Activated CD8-positive, alpha-beta memory T cell treated with anti-CD3 and anti-CD28 coated beads for 24 hours (primary cell): ENCODE measurements at places on chromosomes 13 and 19.
A peak's percentile ranks its signal among the peaks of the same experiment; 100 is the strongest.

GRCh38 chr19:1084024-1084868 is 10.9 kb downstream of the POLR2E start:
- DNase-seq: no peak

DNA sequence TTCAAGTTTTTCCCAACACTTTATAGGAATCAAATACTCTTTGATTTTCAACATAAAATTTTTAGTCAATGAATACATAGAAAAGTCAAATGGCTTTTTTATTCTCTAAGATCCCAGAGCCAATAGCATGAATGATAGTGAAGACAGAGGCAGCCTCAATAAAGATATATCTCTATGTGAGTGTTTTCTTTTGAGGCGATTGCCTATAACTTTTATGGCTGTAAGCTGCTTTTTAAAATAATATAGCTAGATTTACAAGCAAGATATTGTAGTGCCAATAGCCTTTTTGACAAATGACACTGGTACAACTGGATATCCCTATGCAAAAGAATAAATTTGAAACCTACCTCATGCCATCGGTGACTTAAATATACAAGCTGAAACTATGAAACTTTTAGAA is 1705.2 kb upstream of the PCDH20 start:
- DNase-seq: no peak

DNA sequence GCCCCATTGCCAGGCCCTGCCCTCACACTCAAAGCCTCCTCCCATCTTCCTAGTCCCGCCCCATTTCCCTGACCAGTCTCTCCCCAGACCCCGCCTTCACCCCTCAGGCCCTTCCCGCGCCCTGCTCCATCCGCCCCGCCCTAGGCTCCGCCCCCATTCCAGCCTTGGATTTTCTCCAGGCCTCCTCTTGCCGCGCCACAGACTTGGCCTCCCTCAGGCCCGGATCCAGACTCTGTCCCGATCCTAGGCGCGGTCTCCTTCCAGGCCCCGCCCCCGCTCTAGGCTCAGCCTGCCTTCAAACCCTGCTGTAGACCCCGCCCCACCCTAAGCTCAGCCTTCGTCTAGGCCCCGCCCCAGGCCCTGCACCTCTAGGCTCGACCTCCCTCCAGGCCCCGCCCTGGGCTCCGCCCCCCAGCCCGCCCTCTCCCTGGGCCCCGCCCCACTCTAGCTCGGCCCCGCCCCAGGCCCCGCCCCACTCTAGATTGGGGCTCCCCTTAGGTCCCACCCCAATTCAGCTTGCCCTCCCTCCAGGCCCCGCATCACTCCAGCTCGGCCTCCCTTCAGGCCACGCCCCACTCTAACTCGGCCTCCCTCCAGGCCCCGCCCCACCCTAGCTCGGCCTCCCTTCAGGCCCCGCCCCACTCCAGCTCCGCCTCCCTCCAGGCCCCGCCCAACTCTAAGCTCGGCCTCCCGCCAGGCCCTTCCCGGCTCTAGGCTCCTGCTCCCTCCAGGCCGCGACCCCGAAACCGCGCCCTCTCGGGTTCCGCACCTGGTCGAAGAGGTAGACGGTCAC is 18.5 kb downstream of the LMTK3 start:
- peak; percentile 92 for DNase-seq

- no peak for DNase-seq
Observed at GRCh38 chr13:32657309-32657708, 71.1 kb downstream of the PDS5B start.

- DNase-seq: no peak
Observed at GRCh38 chr13:33869005-33869404, 51.1 kb downstream of the RFC3 start.

- DNase-seq: no peak
Observed at GRCh38 chr13:48508011-48508410, 24.9 kb downstream of the RCBTB2 start.

GRCh38 chr19:51417107-51417809 is at the start of gene SIGLEC10:
SIGLEC10 (minus strand) TSS chr19:51417642; CDS start chr19:51417581, 61 bp downstream.
- peak; percentile 70 for DNase-seq

DNA sequence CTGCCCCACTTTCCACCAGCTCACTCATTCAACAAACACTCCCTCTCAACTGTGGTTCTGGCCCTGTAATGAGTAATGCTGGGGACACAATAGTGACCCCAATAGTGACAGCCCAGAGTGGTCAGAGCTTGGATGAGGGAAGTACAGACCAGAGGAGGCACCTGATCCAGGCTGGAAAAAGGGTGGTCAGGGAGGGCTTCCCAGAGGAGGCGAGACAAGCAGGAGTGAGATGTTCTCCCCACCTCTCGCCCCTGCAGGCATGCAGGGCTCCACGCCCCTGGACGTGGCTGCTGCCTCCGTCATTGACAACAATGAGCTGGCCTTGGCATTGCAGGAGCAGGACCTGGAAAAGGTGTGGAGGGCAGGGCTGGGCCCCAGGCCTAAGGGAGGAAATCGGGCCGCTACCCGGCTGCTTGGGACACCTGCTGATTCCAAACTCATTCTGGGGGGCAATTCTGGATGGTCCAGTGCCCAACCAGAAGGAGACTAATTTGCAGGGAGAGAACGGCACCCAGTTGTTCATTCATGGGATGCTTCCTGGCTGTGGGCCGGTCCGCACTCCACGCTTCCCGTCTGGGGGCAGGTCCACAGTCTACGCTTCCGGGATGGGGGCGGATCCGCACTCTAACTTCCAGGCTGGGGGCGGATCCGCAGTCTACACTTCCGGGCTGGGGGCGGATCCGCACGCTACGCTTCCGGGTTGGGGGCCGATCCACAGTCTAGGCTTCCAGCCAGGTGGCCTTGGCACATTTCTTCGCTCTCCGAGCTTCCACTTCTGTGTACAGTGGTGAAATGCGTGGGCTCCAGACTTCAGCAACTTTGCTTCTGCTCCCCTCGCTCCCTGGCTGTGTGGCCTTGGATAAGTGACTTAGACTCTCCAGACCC is 63.4 kb downstream of the RYR1 start:
- DNase-seq: no peak

DNA sequence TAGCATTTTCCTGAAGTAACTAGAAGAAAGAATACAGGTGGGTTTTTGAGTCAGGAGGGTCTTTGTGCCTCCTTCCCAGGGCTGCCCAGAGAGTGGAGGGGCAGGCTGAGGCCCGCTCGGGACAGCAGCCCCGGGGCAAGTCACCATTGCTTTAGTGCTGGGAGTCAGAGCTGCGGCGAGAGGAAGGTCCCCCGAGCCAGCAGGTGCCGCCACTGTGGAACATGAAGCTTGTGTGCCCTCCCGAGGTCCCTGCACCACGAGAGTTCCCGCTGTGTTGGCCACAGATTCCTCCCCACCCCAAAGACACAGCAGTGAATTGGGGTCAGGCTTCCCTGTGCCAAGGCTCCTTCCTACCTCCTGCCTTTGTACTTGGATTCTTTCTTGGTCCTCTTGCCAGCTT is 50.9 kb upstream of the TEX29 start:
- DNase-seq: no peak

- no peak for DNase-seq
Observed at GRCh38 chr13:45178349-45179162, 22.3 kb downstream of the KCTD4 start.

DNA sequence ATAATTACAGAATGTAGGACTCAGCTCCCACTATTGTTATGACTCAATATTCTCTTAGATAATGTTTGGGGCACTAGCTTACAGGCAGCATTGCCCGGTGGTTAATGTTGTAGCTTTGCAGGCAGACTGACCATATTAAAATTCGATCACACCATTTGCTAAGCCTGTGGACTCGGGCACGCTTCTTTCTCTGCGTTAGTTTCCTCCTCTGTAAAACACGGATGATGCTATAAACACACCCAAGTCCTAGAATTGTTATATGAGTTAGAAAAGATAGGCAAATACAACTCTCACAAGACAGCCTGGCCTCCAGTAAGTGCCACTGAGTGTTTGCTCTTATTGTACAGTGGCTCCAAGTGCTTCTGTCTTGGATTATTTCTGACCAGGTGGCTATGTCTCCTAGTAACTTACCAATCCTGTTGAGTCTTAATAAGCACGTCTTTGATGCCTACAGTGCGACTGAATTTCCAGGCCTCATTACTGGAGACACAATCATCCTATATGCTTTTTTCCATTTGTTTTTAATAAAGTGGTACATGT is 50.0 kb upstream of the ALOX5AP start:
- no peak for DNase-seq

GRCh38 chr13:24328145-24328544 is 18.8 kb downstream of the C1QTNF9 start:
- no peak for DNase-seq

- peak; percentile 82 for DNase-seq
Observed at GRCh38 chr19:16586991-16587832, 15.0 kb upstream of the SLC35E1 start.

DNA sequence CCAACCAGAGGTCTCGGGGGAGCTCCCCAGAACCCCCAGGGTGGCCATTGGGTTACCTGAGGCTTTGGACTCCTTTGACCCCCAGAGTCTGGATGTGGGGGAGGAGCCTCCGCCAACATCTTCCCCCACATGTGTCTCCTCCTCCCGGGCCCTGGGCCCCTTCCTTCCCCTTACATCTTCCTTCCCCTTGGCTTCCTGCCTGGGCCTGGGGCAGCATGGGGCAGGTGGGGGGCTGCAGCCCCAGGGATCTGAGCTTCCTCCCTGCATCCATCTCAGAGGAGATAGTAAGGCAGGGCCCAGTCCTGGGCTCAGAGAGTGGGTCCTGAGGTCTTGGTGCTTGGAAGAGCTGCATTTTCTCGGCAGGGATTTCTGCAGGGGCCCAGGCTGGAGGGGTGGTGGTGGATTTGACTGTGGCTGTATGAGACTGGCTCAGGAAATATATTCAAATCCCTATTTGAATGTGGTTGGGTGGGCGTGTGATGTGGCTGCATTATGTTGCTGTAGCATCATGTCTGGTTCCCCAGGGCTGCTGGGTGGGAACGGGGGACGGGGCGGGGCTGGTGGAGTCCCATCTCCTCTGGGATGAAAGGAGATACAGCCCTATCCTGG is 919 bp downstream of the VAV1 start:
- peak; percentile 84 for DNase-seq

GRCh38 chr13:84377106-84377505 is 494.8 kb upstream of the SLITRK1 start:
- DNase-seq: no peak

DNA sequence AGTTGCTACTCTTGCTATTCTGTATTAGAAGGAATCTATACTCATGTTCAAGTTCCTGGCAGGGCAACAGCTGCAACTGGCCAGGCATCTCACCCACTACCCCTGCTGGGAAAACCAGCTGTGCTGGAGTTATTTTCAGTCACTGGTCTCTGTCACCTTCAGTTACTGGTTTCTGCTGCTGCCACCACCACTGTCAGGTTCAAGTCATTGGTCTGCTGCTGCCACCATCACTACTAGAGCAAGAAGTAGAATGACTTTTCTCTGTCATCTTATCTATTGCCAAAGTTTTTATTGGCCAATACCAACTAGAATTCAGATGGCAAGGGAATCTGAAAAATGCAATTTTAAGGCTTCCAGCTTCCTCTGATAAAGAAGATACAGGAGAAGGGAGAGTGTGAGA is 1615.2 kb downstream of the OLFM4 start:
- DNase-seq: no peak

GRCh38 chr13:80196756-80197155 is 144.2 kb downstream of the SPRY2 start:
- no peak for DNase-seq

GRCh38 chr19:18764591-18765051 is 26.5 kb downstream of the COMP start:
- no peak for DNase-seq

- DNase-seq: no peak
Observed at GRCh38 chr13:40102360-40102727, 446.9 kb downstream of the COG6 start.

DNA sequence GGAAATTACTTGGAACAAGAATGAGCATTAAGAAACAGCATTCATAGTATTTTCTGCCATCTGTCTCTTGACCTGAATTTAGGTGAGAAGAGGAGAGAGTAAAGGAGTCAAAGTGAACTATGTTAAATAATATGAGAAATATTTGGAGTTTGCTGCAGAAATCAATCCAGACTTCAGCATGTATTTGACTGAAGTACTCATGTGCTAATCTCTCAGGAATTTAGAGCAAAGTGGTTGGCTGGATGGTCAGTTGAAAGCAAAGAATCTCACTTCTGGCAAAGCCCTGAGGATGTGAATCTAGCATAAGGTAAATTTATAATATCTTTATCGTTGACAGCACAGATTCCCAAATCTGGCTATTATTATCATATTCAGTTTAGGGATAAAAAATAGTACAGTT is 394.3 kb downstream of the PCDH17 start:
- no peak for DNase-seq

GRCh38 chr13:77062097-77062496 is 35.1 kb upstream of the FBXL3 start:
- no peak for DNase-seq

DNA sequence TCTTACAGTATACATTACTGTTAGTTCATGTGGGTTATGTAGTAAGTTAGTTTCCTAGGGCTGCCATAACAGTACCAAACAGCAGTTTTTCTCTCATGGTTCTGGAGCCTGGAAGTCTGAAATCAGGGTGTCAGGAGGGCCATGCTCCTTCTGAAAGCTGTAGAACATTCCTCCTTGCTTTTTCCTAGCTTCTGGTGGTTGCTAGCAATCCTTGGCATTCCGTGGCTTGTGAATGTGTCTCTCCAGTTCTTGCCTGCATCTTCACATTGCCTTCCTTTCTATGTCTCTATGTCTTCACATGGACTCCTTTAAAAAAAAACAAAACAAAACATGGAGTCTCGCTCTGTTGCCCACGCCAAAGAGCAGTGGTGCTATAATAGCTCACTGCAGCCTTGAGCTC is 95.4 kb downstream of the WDFY2 start:
- DNase-seq: no peak

GRCh38 chr13:38566023-38566422 is 120.9 kb upstream of the FREM2 start:
- no peak for DNase-seq

- DNase-seq: no peak
Observed at GRCh38 chr13:33274264-33274663, 11.3 kb downstream of the STARD13 start.

DNA sequence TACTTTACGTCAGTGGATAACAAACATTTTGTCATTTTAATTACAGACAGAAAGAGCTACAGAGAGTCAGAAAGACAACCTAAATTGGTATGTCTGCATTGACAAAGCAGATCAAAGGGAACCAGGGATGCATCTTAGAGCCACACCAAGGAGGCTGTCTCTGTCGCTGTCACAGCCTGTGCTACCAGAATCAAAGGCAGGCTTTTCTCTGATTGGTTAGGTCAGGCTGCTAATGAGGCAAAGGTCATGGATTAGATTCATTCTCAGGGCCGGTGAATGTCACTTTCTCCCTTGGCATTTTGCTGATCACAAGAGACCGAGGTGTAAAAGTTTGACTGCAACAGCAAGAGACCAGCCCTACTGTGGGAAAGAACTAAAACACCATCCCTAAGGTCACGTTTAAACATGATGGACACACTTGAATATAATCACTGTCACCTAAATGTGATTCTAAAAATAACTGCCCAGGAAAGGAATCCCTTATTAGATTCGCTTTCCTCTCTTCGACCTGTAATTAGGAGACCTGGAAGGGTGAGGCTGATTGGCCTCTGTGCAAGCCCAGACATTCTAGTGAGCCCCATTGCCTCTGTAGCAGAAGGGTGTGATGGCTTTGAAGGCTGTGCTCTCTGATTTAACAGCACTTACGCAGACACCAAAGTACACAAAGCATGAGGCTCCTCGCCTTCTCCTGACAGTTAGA is 314.4 kb upstream of the NBEA start:
- DNase-seq: no peak

- no peak for DNase-seq
Observed at GRCh38 chr13:39370048-39370447, 232.9 kb downstream of the LHFPL6 start.

GRCh38 chr13:107208889-107209288 is 641.0 kb upstream of the ARGLU1 start:
- DNase-seq: no peak

GRCh38 chr13:93635616-93636032 is 409.0 kb downstream of the GPC6 start:
- DNase-seq: no peak

GRCh38 chr19:49823472-49823871 is 5.4 kb downstream of the MED25 start:
- no peak for DNase-seq
